ENCODE measurements at places on chromosomes 1 and 21.

DNA sequence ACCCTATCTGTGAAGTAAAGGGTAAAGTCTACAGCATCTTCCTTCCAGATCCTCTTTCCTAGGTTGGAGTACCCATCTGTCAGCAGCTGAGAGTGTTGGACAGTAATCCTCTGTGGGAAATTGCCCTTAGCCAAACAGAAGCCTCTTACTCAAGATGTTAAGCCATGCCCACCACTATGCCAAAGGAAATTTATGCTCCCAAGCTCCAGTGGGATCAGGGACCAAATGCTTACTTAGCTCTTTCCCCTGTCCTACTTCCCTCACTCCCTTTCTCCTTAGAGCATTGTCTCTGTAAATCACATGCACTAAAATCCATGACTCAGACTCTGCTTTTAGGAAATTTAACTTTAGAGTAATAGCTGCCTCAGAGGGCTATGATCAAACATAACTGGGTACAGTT, 254.0 kb downstream of the BRINP2 start:
- no peak for DNase-seq

DNA sequence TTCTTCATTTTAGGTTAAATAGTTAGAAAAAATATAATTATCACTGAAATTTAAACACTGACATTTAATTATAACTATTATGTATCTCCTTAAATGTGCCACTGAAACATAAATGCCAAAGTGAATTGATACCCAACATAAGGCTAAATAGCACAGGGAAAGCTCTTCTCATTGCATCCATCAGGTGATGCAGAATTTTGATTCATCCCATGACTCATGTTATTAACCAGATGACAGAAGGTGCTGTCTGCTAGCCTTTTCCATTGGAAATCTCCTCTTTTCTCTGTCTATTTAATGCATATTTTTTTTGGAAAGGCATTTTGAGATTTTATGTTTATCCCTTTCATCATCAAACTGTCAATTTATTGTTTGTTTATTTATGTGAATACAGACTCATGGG, 136.8 kb downstream of the KCNK2 start:
- DNase-seq, result no peak

DNA sequence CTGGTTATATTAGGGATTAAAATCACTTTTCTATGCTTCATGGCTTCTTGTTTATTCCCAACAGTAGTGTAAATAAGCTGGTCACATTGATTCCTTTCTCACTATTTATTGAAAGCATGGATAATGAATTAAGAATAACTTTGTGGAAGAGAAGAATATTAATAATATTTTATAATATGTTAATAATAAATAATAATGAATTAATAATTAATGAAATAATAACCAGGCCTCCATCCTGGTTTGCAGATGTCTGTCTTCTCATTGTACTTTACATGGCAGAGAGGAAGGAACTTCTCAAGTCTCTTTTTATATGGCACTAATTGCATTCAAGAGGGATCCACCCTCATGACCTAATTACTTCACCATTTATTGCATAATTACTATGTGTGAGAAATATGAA, 473.5 kb downstream of the PTPRC start:
- no peak for DNase-seq

DNA sequence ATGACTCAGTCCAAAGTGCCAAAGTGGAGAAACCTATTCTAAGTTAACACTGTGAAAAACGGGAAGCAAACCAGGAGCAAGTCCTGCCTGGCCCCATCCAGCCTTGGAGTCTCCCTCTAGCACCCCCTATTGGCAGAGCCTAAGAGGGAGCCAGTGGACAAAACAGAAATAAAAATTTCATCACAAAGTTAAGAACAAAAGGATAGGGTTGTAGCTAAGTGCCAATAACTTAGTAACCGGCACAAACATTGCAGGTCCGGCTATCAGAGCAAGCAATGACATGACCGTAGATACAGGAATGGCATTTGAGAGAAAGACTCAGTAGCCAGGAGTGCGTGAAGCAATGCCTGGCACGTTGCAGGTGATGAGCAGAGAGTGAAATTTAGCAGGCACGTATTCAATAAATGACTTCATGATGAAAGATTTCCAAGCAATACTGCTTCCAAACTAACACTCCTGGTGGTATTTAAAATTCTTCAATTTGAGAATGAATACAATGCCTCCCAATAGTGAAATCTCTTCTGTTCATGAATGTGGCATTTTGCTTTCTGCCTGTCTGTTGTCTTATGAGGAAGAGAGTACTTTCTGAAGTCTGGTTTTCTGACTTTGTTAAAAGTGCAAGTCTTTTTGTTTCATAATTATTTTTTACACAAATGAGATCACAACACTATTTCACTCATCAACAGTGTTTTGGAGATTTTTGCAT, 391.0 kb downstream of the OMA1 start:
- no peak for DNase-seq

DNA sequence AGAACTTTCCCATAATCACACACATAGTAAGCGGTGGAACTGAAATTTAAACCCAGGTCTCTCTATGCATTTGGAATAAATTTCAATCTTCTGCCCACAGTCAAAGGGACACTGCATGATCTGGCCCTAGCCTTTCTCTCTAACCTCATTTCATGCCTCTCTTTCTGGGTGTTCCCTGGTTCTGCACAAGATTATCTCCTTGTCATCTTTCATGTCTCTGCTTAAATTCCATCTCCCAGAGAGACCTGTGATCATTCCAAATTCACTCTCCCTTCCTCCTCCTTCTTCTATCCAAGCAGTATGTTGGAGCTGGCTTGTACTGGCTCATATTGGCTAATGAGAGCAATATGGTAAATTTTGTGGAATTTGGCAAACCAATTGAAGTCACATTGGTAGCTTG, 22.2 kb downstream of the ETV3L start:
- no peak for DNase-seq

GRCh38 chr1:201140941-201141260, 13.4 kb downstream of the TMEM9 start:
- DNase-seq, result no peak

DNA sequence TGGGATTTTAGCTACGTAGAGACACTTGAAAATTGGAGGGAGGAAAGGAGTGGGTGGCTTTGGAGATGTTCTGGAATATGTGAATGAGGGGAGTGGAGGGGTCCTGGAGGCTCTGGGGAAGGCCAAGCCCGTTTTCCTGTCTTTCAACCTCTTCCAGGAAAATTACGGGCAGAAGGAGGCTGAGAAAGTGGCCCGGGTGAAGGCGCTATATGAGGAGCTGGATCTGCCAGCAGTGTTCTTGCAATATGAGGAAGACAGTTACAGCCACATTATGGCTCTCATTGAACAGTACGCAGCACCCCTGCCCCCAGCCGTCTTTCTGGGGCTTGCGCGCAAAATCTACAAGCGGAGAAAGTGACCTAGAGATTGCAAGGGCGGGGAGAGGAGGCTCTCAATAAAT, 442 bp upstream of the RUSC1 start:
- no peak for DNase-seq

DNA sequence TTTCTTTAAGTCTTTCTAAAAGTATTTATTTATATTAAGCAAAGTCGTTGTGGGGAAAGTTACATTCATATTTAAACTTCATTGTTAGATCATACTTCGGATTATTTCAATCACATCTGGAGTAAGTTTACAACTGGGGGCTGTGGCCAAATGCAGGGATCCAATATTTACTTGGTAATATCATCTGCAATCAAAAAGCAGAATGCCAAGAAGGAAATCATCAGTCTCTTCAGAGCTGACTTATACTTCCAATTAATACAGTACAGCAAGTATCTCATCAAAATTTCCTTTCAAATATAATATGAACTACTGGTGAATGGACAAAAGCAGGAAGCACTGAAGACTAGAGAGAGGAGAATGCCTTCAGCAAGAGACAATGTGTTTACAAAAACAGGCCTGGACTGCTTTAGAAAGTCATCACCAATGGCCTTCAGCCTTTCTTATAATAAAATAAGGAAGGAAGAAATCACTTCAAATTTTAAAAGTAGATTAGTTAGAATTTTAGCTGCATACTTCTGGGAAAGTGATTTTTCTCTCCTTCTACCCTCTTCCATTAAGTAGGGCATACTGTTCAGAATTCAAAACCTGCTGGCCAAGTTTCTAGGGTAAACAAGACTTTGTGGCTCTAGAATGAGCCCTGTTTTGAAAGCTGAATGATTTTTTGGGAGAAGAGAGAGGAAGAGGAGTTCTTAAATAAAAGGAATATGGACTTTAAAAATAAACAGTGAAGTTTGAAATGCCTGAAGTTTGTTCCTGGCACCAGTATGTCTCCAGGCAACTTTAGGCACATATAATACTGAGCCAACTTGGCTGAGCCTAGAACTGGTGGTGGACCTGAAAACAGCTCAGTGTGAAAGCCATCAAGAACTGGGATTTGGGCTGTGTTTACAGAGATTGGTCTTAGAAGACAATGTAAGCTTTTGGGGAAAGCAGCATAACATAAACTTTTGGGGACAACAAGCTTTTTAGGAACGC, 22.2 kb upstream of the MYOC start:
- no peak for DNase-seq

- DNase-seq, result no peak
These were observed 9.9 kb downstream of the SH2D2A start for GRCh38 chr1:156806512-156807440.

DNA sequence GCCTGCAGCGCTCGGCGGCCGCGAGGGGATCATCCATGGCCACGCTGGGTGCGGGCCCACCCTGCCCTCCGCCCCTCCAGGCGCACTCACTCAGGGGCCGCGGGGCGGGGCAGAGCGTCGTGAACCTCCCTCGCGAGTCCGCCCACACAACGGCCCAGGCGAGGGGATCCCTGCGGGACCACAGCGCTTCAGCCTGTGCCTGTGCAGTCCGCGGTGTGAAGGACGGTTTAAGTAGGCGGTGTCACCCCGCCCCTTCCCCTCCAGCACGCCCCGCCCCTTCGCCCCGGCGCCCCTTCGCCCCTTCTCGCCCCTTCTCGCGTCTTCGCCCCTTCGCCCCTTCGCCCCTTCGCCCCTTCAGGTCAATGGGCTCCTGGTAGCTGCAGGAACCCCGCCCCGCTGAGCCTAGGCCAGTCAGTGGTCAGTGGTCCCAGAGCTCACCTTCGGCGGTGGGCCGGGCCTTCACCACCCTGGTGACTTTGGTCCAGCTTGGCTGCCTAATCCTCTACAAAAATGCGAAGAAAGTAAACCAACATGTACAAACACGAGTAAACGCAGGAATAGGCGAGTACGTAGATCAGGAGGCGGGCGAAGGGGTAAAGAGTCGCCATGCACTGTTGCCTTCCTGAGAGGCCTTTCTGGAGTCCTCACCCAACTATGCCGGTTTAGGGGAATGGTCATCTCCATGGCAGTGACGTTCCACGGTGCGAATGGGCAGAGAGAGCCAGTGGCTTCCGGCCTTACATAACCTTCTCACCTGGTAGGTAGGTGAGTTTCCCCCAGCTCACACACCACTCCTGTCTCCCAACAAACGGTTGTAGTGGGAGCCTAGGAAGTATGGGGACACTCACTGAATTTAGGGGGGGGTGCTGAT, 19.6 kb upstream of the DMRTB1 start:
- no peak for DNase-seq

DNA sequence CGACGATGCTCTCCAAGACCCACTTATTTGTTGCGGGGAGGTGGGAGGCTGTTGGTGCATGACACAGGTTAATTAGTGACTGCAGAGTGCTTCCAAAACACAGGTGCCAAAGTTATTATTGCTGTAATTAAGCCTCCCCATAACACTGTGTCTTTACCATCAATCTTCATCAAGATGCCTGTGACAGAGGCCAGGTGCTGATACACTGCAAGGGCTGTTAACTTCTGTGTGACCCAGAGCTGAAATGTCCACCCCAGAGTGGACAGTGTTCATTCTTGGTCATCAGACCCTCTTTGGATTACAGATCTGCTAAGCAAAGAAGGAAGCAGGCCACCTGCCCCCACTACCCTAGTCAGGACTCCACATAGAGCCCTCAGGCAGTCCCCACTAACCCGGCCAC, 55.5 kb downstream of the CAPN8 start:
- no peak for DNase-seq

- DNase-seq, result no peak
These were observed 1.4 kb downstream of the PINK1 start for GRCh38 chr1:20634594-20635084.

DNA sequence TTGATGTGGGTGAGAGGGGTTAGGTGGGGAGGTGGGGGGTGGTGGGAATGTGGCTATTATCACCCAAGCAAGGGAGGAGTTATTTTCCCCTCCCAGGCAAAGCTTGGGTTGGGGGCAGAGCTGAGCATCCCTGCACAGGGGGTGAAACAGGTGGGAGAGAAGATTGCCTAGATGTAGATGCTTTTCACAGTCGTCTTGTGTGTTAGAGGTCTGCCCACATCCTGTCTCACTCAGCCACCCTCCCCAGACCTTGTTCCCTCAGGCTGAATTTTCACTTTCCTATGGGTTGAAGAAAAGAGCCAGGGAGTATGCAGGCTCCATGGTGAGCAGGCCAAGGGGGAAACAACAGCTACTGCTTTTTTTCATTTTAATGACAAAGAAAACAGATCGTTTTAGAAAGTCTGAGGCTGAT, 223.5 kb downstream of the KIF26B start:
- DNase-seq, result no peak

DNA sequence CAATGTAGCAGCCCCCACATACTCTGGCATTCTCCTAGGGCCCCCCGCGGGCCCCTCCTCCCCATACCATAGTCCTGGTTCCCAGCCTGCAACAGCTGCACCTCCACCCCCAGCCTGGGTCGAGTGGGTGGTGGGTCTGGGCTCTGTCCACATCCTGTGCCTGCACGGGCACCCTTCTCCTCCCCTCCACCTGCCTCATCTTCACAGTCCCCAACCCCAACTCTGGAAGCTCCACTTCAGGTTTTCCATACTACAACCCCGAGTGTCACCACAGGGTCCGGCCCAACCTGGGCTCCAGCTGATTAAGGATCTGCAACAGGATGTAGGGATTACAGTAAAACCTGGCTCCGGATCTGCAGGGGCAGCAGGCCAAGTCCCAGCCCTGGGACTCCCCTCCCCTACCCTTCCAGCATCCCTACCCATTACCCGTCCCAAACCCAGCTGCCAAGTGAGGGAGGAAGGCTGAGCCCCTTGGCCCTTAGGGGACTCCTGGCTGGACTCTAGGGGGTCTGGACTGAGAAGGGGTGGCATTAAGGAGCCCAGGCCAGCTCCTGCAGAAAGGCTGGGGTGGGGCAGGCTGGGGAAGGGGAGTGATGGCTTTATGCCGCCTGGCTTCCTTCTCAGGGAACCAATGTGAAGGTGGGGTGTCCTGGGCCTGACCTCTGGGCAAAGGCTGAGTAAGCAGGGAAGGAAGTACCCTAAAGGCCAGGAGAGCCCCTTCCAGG, 116.8 kb downstream of the CASZ1 start:
- peak; percentile 9 for DNase-seq
